ENCODE measurements at places on chromosomes 11 and 22.

DNA sequence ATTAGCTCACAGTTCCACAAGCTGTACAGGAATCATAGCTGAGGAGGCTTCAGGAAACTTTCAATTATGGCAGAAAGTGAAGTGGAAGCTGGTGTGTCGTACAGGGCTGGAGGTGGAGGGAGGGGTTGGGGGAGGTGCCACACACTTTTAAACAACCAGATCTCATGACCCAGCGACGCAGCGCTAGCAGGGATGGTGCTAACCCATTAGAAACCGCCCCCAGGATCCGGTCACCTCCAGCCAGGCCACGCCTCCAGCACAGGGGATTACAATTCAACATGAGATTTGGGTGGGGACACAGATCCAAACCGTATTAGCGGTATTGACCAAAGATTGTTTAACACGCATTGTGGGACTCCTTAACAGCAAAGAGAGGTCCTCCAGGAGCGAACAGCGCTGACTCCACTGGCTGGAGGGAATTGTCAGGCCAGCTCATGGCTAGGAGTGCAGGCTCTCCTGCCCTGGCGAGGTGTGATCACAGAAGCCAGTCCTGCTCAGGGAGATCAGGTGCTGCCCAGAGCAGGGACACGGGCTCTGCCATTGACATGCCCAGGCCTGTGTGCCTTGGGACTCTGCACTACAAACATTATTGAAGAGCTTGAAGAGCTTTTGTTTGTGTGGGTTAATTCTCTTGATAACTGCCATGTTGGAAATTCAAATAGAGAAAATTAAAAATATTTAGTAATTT, 215.3 kb downstream of the TBC1D22A start:
- DNase-seq, result no peak

- DNase-seq, result no peak
These were observed 35.9 kb downstream of the CTSC start for GRCh38 chr11:88301488-88302140.

DNA sequence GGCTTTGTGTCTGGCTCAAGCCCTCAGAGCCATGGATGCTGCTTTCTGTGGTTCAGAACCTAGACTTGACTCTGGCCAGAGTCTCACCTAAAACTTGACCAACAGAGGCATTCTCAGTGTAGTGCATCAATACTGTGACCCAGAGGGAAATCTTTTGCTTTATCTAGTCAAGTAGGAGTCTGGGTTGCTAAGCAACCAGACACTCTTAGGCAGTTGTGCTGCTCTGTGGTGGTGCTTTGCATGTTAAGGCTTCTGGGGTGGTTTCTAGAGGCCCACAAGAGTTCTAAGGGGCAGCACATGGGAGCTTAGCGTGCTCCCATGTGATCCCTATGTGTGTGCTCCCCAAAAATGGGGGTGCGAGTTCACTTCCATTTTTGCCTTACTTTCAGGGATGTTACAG, 224.6 kb upstream of the PLET1 start:
- DNase-seq, result no peak

DNA sequence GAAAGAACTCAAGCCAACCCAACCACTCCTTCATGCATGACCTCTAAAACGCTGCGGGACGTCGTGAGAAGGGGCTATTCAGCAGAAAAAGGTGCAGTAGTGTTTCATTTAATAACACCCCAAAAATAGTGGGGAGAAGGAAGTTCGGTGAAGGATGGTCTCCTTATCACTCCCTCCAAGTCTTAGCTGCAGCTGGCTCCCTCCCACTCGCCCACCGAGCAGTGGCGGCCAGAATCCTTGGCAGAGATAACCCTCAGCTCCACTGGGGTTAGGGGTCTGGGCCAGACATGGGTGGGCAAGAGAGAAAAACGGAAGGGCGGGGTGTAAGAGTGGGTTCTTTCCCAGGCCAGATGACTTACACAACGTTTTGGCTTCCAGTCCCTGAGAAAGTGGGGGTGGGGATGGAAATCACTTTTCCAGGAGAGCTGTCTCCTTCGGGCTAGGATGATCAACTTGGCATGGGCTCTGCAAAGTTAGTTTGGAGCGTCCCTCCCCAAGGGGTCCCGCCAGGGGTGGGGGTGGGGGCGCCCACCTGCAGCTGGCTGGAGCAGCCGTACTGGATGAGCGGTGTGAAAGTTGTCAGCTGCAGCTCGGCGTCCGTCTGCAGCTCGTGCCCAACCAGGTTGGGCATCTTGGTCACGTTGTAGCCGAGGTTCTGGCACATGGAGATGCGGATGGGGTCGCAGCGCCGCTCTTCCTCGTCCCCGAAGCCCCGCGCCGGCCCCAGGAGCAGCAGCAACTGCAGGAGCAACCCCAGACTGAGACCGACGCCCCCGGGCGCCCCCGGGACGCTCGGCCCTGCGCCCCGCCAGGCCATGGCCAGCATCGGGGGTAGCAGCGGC, 705 bp downstream of the FZD4 start:
- DNase-seq, result no peak

DNA sequence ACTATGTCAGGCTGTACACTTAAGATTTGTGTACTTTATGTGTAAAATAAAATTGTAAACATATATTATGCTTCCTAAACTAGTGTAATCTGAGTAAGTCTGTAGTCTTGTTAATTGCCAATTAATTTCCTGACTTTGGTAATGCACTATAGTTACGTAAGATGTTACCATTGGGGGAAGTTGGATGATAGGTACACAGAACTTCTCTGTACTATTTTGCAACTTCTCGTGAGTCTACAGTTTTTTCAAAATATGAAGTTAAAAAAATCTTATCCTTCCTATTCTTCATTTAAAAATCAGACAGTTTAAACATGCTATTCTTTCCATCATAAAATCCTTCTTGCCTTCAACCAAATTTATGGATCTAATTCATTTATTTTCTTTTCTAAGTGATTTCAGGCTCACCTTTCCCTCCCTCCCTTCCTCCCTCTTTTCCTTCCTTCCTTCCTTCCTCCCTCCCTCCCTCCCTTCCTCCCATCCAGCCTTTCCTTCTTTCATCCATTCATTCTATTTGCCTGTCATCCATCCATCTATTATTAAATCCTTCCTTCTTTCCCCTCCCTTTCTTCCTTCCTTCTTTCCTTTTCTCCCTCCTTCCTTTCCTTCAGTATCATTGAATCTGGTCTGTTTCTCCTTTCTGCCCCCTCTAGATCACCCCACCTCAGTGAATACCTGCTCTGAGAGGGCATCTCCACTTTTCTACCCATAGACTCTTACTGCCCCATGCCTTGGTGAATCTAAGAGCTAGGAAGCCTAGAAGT, 22.1 kb upstream of the ASCC2 start:
- DNase-seq, result no peak

DNA sequence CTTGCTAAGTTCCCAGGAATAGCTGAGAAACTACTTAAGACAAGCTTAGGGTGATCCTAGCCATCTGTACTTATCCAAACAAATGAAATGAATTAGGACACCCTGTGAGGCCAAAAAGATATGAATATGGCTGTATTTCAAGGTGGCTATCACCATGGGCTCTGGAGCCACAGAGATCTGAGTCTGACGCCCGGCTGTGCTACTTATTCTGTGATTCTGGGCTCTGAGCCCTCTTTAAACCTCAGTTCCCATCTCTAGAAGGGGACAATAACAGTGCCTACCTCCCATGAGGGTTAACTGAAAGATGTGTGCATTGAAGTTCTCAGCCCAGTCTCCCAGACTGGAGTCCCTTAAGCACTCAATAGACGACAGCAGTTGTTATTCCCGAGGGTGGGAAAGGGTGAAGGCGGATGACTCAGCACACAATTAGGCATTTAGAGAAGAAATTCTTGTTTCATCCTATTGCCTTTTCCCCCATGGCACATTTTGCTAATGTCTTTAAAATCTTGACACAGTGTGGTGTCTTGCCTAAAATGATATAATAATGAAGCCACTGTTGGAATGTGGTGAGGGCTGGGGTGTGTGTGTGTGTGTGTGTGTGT, 132.5 kb downstream of the ADAMTS15 start:
- no peak for DNase-seq

- DNase-seq, result no peak
These were observed 3.1 kb downstream of the TRMT112 start for GRCh38 chr11:64314146-64314804.

DNA sequence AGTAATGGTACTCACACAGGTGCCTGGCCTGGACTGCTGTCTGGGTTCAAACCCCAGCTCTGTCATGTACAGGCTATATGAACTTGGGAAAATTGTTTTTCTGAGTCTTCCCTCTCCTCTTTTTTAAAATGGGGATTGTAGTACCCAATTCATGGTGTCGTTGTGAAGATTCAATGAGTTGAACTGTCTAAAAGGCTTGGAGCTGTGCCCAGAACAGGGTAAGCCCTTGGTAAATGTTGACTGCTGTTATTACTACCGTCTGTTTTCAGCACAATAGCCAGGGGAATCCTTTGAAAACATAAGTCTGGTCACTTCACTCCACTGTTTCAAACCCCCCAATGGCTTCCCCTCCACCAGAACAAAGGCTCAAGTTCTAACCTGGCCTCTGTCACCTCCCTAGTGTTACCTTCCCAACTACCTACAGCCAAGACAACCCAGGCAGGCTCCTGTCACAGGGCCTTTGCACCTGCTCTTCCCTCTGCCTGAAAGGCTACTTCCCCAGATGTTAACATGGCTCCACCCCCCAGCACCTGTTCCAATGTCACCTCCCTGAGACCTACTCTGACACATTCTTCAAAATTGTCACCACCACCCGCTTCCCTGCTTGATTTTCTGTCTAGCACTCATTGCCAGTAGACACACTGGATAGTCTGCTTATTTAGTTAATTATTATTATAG, 152.8 kb downstream of the CHST1 start:
- DNase-seq, result no peak

- DNase-seq, result peak; percentile 52
These were observed 25.5 kb upstream of the GRK2 start for GRCh38 chr11:67240576-67241389.

DNA sequence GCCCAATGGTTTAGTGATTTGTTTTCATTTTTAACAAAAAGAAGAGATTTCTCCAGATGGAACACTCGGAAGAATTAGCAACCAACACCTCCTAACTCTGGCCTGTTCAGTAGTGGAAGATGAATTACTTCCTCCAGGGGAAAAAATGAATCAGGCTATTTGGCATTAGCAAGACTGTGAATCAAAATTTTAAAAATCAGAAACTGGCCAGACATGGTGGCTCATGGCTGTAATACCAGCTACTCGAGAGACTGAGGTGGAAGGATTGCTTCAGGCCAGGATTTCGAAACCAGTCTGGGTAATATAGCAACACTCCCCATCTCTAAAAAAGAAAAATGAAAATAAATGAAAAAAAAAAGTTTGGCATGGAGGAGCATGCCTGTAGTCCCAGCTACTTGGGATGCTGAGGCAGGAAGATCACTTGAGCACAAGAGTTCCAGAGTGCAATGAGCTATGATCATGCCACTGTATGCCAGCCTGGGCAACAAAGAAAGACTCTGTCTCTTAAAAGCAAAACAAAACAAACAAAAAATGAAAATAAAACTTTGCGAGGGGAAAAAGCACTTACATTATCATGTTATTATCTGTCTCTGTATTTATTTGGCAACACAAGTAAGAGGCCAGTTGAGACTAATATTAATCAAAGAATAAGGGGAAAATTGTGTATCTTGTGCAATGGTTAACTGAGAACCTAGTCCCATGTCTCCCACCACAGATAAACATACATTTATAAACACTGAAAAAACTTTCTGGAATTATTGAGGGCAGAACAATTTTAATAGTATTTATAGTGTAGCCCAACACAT, 796.3 kb upstream of the ANO3 start:
- no peak for DNase-seq

GRCh38 chr11:47998733-47999359, 18.5 kb downstream of the PTPRJ start:
- no peak for DNase-seq
